GM13976 (cell line): ENCODE measurements at places on chromosomes 4 and X.

- no peak for DNase-seq
These were observed 18.4 kb downstream of the MAML3 start for GRCh38 chr4:140135529-140136088.

DNA sequence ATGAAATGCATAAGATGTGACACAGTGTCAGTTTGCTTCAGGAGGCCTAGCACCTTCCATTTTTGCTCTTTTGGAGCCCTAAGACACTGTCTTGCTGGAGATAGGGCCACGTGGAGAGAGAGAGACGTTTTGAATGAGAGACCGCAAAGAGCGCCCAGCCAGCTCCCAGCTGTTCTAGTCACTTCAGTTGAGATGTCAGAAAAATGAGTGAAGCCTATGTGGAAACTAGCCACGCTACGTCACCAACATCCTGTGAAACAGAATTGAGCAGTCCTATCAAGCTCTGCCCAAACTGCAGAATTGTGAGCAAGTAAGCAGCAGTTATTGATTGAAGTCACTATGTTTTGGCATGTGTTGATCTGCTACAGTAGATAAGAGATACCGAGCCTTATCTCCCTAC, 13.1 kb downstream of the GPR82 start:
- DNase-seq, result no peak

GRCh38 chrX:7215842-7216241, 67.9 kb upstream of the PUDP start:
- DNase-seq, result no peak

DNA sequence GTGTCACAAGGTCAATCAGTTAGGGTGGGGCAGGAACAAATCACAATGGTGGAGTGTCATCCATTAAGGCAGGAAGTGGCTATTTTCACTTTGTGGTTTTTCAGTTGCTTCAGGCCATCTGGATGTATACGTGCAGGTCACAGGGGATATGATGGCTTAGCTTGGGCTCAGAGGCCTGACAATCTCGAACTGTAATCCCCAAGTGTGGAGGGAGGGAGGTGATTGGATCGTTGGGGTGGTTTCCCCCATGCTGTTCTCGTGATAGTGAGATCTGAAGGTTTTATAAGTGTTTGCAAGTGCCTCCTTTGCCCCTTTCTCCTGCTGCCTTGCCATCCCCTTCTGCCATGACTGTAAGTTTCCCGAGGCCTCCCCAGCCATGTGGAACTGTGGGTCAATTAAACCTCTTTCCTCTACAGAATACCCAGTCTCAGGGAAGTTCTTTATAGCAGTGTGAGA, 36.7 kb upstream of the STS start:
- DNase-seq, result no peak

- DNase-seq, result no peak
These were observed 1.1 kb downstream of the STBD1 start for GRCh38 chr4:76307660-76308014.

GRCh38 chrX:119573840-119574393, 446 bp upstream of the UBE2A start:
- DNase-seq, result peak; percentile 35

GRCh38 chrX:25016938-25017598, 1.3 kb upstream of the ARX start:
- no peak for DNase-seq

GRCh38 chr4:15676899-15677298, 4.7 kb upstream of the FAM200B start:
- no peak for DNase-seq

- DNase-seq, result peak; percentile 40
These were observed at the start of gene FRAS1 for GRCh38 chr4:78057135-78057599. Gene FRAS1 (plus strand): TSS chr4:78057323. CDS start chr4:78058010, 687 bp downstream.

DNA sequence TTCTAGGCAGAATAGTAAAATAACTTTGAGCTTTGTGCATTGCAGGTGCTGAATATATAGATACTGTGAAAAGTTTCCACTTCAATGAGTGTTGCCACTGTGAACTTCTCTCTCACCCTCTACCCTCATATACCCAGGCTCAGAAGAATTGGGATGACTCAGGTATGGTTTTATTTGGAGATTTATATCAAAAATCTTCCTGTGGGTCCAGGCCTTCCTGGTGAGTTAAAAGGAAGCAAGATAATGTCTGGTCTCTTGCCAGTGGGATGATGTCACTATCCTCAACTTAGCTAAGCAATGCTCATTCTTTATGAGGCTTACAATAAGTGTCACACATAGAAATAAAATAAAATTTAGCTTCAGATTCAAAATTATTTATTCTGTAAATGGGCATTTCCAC, 153.3 kb upstream of the TENT5D start:
- no peak for DNase-seq

DNA sequence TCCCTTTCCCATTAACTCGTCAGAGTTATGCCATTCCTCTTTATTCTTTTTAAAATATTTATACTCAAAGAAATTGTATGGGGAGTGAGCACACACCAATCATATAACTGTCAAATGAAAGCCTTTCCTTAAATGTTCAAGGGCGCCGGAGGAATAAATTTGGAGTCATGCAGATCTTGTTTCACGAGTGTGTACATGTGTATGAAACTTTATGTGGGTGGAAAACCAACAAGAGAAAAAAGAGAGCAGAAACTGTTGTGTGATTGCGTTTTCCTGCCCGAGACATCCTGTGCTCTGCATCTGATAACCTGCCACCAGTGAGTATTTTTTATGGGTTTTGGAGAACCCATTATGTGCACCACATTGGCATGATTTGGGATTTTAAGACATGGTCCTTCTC, 88.3 kb downstream of the FHDC1 start:
- no peak for DNase-seq

GRCh38 chr4:24794916-24795665, at the start of gene SOD3:
Gene SOD3 (plus strand): TSS chr4:24795573. CDS start chr4:24799522, 3,949 bp downstream.
- no peak for DNase-seq

DNA sequence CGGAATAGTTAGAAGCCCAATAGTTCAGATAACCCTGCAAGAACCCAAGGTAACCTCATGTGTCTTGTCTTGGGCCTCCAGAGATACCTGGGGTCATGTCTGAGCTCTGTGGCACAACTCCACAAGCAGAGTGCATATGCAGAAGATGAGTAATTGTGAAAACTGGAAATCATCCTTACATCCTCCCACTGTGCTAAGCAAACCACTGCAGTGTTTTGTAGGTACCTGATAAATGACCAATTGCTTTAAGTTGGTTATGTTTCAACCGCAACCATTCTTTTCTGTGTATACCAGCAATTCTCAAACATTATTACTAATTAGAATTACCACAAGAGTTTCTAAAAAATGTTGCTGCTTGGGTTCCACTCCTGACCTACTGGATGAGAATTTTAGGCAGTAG, 73.2 kb downstream of the CBLL2 start:
- no peak for DNase-seq

DNA sequence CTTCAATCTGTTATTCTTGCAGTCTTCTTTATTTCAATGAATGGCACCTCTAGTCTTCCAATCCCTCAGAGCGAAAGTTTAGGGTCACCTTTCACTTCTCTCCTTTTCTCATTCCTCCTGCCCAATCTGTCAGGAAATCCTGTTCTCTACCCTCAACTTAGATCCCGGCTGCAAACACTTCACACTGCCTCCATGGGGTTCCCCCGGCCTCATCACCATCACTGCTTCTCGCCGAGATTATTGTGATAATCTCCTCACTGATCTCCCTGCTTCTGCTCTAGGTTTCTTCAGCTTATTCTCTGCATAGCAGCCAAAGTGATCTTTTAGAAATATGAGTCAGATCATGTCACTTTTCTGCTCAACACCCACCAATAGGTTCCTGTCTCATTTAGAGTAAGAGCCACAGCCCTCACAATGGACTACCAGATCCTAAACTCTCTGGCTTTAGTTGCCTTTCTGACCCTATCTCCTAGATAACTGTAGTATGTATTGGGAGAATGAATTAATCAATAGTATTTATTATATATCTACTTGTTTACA, 43.6 kb upstream of the TBC1D9 start:
- no peak for DNase-seq

DNA sequence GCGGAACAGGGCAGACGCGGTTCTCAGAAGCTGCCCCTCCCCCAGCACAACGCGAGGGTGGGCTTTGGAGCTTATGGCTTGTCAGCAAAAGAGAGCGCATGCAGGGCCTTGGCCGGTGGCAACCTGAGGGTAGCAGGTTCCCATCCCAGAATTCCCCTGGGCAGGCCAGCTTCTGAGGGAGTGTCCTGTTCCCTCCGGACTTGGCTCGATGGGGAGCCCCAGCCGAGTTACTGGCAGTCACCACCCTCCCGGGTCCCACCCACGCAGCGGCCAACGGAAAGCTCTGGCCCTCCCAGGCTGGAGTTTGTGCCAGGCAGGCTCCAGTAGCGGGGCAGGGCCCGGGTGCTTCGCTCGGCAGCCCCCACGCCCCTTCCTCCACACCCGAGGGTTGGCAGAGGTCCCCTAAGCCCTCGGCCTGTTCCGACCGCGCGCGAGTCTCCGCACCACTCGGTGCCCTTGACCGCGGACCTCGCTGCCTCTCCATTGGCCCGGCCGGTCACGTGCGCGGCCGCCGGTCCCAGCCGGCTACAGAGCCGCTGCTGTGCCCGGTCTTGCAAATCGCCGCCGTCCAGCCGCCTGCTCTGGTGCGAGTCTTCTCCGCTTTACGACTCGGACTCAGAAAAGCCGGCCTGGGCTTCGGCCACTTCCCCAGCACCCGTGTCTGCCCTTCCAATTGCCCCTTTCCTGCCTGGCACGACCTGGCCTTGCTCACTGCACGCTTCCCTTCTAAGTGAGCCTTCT, 20.9 kb upstream of the MTM1 start:
- DNase-seq, result peak; percentile 67
